ENCODE measurements at places on chromosomes 5 and 9. TPM values are rescaled to one million over a fixed set of nuclear protein-coding genes. Genes with fewer than 3 reads are reported as not detected.

Gene PCDHB11
- polyA plus RNA-seq, result 3.7 TPM

Gene CCDC112
- 76.7 TPM for polyA plus RNA-seq

Gene HAPLN1
- polyA plus RNA-seq, result 0.10 TPM

Gene TPD52L3
- polyA plus RNA-seq, result not detected

Gene HRH2
- polyA plus RNA-seq, result 0.09 TPM
